ENCODE measurements at places on chromosomes 4 and X. TPM values are rescaled to one million over a fixed set of nuclear protein-coding genes. Genes with fewer than 3 reads are reported as not detected.

Gene ACE2
- total RNA-seq = not detected

Gene IKBKG
- 15.9 TPM for total RNA-seq

Gene PCDH7
- total RNA-seq = 9.7 TPM

Gene TMEM47
- 36.7 TPM for total RNA-seq

Gene XAGE2
- not detected for total RNA-seq

Gene KLF8
- not detected for total RNA-seq

Gene KIAA1210
- not detected for total RNA-seq

Gene FAT1
- 14.9 TPM for total RNA-seq

Data from epithelial cell of umbilical artery (primary cell).